ENCODE measurements at places on chromosomes 6 and 20.

- no peak for DNase-seq
Observed at GRCh38 chr6:167509853-167510220, 185.0 kb downstream of the TTLL2 start.

DNA sequence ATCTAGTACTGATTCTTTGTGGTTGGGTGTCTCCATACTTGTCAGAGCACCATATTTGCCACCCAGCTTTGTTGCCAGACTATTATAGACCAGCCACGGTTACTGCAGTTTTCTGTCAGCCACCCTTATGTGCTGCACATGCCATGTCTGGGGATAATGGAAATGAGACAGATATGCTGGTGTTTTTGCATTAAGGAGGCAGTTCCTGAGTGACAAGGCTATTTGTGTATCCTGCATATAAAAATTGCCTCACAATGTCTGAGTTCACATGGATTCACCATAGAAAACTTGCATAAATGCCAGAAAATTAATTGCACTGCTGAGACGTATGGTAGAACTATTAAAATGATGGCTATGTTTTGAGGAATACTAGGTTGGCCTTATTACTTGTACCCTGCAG, 51.8 kb downstream of the NKAIN2 start:
- DNase-seq, result no peak

DNA sequence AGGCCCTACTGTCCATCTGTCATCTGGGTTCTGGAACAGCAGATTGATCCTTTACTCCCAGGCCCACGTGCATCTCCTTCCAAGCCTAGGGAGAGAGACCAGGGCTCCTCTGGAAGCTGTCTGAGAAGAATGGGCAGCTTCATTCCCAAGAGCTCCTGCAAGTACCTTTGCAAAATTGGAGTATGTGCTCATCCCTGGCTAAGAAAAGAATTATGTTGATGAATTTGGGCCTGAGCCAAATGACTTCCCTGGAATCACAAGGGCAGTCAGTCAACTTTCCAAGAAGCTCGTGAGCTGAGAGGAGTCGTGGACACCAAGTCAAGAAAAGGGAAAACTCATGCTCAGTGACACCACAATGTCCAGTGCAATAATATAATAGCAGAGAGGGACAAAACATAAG, 54.6 kb upstream of the AKAP12 start:
- no peak for DNase-seq

DNA sequence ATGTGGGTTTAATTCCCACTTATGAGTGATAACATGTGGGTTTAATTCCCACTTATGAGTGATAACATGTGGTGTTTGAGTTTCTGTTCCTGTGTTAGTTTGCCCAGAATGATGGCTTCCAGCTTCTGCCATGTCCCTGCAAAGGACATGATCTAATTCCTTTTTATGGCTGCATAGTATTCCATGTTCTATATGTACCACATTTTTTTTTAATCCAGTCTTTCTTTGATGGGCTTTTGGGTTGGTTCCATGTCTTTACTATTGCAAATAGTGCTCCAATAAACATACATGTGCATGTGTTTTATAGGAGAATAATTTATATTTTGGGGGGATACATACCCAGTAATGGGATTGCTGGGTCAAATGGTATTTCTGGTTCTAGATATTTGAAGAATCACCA, 317.8 kb downstream of the MMUT start:
- DNase-seq, result no peak

DNA sequence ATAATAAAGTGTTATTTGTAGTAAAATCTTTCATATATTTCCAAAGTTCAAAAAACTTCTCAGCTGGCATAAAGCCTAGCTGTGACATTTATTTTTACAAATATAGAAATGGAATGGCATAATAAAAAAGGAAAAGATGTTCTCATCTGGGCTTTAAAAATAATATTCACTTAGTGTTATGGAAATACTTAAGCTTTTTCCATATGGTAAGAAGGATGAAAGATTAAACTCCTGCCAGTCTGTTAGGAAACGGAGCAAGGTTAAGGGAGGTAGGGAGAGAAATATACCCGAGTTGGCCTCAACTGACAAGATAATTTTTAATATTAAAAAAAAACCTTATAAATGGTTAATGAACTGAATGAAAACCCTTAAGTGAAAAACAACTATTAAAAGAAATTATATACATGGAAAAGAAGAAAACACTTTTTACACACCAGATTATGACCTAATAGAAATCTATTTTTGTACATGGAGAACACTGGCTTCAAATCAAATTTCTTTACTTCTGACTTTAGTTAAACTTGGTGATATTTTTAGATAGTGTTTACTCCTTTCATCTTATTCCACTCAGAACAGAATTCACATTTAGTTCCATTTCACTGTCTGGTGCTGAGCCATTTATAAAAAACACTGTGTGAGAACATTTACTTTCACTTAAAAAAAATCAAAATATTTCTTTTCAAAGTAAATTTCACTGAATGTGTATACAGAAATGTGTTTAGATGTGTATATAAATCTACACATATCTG, 137.0 kb downstream of the DST start:
- DNase-seq, result no peak

DNA sequence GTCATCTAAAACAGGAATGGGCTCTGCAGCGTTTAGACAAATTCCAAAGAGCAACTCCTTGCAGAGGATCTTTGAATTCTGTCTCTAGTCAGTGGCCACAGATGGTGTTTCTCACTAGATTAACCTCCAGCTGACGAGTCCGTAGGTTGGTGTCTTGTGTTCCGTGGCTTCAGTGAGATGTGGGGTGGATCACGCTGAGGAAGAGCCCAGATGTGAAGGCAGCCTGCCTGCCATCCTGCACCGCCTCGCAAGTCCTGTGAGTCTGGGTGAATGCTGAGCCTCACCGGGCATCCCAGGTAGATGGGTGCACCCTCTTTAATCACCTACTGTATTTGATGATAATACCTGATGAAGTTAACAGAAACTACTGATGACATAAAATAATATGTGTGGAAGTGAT, 70.4 kb downstream of the THBS2 start:
- no peak for DNase-seq

GRCh38 chr20:11124849-11125505, 451.2 kb upstream of the JAG1 start:
- DNase-seq, result no peak

DNA sequence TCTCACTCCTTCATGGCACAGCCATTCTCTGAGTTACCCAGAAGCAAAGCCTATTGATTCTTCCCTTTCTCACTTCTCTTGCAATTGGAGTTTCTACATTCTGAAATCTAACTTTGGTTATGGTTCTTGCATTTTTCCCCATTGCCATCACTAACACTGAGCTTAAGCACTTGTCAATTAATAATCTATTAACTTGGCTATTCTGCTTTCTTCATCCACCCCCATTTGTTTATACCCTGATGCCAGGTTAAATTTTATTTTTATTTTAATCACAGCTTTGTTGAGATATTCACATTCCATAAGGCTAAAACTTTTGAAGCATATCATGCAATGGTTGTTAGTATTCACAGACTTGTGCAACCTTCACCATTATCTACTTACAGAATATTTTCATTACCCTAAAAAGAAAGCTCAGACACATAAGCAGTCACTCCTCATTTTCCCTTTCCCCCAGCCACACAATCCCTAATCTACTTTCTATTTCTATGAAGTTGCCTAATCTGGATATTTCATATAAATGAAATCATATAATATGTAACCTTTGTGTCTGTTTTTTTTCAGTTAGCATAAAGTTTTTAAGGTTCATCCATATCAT, 222.3 kb downstream of the UBE3D start:
- DNase-seq, result no peak

DNA sequence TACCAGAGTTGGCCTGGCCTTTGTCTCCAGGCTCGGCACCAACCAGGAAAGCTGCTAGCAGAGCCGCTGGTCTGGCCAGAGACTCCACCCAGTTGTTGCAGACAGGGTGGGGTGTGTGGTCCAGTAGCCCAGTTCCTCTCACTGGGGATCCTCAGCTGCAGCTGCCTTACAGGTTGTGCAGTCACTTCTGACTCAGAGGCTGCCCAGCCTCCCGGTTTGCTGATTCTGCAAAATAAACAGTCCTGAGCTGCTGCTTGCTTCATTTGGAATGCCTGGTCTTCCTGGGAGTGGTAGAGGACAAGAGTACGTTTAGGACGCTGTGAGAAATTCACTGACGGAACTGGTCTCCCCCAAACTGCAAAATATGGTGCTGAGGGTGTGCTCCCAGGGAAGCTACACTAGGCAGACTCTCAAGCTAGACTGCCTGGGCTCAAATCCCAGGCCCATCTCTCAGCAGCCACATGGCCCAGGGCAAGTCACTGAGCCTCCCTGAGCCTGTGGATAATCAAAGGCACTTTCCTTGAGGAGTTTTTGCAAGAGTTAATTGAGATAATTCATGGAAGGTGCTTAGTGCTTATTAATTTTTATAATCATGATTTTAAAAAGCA, 246.1 kb downstream of the TFAP2C start:
- no peak for DNase-seq

DNA sequence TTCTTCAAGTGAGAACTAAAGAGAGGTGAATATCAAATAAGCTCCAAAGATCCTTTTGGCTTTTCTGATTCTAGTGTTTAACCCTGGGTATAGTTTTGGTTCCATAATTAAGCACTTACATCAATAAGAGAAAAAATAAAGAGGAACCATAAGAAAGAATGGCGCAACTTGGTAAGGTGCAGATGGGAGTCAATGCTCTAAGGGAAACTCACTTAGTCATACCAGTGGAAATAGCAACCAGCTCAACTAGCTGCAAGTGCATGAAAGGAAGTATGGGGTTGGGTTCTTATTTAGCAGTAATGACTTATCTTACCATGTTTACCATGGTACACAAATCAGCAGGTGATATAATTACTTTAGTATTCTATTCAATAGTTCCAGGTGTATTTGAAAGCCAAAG, 296.5 kb upstream of the RUNX2 start:
- DNase-seq, result no peak

DNA sequence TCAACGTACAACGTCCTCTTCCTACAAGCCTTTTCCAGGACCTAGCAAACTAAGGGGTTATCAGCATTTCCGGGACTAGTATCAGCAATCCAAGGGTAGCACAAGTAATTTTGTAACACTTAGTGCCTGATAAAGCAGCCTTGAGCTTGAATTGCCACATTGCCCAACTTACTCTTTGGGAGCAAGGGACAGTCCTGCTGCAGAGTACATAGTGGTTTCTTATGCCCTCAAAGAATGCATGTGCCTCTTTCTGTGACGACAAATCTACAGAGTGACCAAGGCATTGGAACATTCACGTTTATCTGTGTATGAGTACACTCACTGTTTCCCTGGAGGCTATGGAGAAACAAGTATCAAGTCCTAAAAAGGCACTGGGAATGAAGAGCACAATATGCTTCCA, 3.2 kb upstream of the ID4 start:
- DNase-seq, result no peak

GRCh38 chr6:25054469-25054868, 118.7 kb upstream of the RIPOR2 start:
- DNase-seq, result no peak

- no peak for DNase-seq
Observed at GRCh38 chr6:130303431-130303830, 62.4 kb upstream of the TMEM200A start.

DNA sequence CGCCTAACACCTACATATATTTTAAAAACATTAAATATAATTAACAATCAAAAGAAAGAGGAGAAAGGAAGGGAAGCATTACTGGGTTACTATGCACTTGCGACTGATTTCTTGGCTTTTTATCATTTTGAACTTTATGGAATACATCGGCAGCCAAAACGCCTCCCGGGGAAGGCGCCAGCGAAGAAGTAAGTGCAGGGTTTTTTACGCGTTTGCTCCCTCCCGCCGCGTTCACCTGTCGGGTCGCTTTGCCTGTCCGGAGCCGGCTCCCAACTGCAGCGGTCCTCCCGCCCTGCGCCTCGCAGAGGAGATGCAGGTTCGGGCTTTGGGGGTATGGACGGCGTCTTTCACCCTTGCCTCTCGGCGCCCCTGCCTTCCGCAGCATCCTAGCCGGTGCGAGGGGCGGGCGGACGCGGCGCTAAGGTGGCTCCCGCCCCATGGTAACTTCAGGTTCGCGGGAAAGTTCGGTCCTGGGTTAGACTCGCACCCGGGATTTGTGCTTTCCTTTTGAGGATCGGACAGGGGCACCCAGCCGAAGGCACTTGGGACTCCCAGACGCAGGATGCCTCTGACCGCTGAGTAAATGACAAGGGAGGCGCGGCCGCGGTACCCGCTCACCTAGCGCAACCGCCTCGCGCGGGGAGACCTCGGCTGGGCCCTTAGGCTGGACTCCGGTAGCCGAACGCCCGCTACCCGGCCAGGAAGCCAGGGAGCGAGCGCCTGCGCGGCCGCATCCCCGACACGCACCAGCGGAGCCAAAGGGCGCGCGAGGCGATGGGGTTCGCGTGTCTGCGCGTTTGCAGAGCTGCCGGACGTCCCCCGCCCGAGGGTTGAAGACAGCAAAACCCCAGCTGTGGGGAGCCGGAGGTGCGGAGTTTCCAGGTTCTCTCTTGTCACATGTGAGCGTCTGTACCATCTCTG, 891 bp downstream of the RSPO3 start:
- DNase-seq, result no peak

GRCh38 chr6:25944688-25945574, 14.4 kb upstream of the SLC17A2 start:
- no peak for DNase-seq

DNA sequence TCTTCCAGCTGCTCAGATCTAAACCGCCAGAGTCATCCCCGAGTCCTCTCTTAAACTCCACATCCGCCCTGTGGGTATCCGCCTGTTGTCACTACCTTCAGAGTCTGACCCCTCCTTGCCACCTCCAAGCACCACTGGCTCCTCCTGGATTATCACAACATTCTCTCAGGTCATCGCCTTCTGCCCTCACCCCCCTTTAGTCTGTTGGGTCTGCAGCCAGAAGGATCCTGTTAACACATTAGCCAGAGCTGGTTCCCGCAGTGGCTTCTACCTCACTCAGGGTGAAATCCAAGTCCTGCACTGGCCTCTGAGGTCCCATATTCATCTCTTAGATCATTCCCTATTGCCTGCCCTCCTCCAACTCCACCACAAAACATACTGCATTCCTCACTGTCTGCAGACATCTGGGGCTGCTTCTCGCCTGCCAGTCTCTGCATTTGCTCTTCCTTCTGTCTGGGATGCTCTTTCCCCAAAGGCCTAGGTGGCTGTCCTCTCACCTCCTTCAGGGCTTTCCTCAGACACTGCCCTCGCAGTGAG, 34.1 kb downstream of the TNXB start:
- no peak for DNase-seq

- DNase-seq, result no peak
Observed at GRCh38 chr6:169567819-169568218, 134.0 kb downstream of the WDR27 start.

DNA sequence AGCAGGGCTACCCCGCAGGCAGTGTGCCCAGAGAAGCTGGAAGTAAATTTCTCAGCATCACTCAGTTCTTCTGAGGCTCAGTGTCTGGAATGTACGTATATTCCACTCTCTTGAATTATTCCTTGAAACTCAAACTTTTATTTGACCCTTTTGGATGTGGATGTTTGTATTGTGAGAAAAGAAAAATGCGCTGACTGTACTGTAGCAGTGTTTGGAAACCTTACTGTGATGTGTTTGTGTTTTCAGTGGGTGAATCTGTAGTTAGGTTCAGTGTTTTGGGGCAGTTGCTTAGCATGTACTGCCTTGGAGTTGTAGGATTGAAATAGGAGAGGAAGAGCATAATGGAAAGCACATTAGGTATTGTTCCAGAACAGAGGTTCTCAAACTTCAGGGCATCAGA, 13.5 kb downstream of the TIAM2 start:
- no peak for DNase-seq

Data from CD8-positive, alpha-beta T cell (primary cell).